Esophagus squamous epithelium (tissue), 5 donors: ENCODE measurements at places on chromosomes 6 and 20.

GRCh38 chr20:2888224-2888955 lies 15.1 kb downstream of the PTPRA start:
- DNase-seq = no peak

- DNase-seq = no peak
Measured at GRCh38 chr6:130622142-130622541, 205.1 kb upstream of the SMLR1 start.

DNA sequence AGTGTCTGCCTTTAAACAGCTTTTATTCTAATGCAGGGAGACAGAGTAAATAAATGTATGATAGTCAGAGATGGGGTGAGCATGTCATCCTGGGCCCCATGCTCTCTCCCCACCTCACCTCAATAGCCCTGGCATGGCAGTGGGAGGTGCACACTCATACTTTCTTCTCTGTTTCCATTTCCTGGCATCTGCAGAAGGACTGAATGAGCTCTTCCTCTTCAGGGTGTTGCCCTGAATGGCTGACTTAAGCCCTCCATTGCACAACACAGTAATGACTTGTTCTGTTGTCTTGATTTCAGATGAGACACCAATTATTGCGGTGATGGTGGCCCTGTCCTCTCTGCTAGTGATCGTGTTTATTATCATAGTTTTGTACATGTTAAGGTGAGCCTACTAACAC lies 57.0 kb upstream of the GNRH2 start:
- no peak for DNase-seq

GRCh38 chr20:32918751-32919150 lies 60.0 kb downstream of the EFCAB8 start:
- no peak for DNase-seq
